ENCODE measurements at places on chromosomes 7 and 10.
A peak's percentile ranks its signal among the peaks of the same experiment; 100 is the strongest.

DNA sequence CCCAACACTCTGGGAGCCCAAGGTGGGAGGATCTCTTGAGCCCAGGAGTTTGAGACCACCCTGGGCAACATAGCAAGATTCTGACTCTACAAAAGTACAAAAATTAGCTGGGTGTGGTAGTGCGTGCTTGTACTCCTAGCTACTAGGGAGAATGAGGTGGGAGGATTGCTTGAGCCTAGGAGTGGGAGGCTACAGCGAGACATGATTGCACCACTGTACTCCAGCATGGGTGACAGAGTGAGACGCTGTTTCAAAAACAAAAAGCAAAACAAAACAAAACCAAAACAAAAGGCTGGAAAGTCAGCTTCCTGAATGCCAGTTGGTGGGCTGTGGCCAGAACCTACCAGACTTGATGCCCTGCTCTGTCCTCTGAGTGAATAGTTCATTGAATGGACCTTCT is 242.8 kb downstream of the PHTF2 start:
- H3K27me3 ChIP-seq = no peaks in the 10 kb centered on the region
- no peak for DNase-seq
- no peak overlapping the region for H3K4me3 ChIP-seq
- no peaks in the 10 kb centered on the region for H3K36me3 ChIP-seq
- no peak overlapping the region for H3K27ac ChIP-seq
- no peaks in the 10 kb centered on the region for H3K4me1 ChIP-seq

GRCh38 chr10:45373576-45374349 is at the start of gene ALOX5:
ALOX5 (plus strand) TSS chr10:45374216; CDS start chr10:45374280, 64 bp downstream.
- H3K36me3 ChIP-seq = no peaks in the 10 kb centered on the region
- H3K4me1 ChIP-seq = no peaks in the 10 kb centered on the region
- H3K27me3 ChIP-seq = peaks cover 38% of the 10 kb centered on the region
- H3K27ac ChIP-seq = peak within 1 kb of the TSS; percentile 72
- H3K4me3 ChIP-seq = peak within 1 kb of the TSS; percentile 60
- no peak for DNase-seq

GRCh38 chr7:45447296-45447695 is 126.9 kb upstream of the ADCY1 start:
- no peaks in the 10 kb centered on the region for H3K4me1 ChIP-seq
- H3K36me3 ChIP-seq = no peaks in the 10 kb centered on the region
- H3K27me3 ChIP-seq = no peaks in the 10 kb centered on the region
- DNase-seq = no peak
- H3K27ac ChIP-seq = no peak overlapping the region
- H3K4me3 ChIP-seq = no peak overlapping the region

DNA sequence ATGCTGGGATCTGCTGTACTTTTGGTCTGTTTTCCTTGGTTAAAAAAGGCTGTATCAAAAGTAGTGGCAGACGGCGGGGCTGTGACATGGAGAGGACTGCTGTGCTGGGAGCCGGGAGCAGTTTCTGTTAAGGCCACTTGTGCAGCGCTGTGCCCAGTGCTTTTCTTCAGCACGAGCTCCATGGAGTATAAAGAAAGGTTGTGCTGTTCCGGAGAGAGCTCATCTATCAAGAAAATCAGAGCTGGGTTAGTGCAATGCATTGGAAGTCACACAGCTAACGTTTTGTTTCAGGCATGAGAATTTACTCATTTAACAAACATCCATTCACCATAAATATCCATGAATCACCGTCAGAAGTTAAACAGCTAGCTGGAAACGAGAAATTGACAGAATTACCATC is 62.0 kb downstream of the KIAA1549 start:
- DNase-seq = no peak
- no peaks in the 10 kb centered on the region for H3K27me3 ChIP-seq
- peaks cover 28% of the 10 kb centered on the region for H3K36me3 ChIP-seq
- H3K4me1 ChIP-seq = no peaks in the 10 kb centered on the region
- no peak overlapping the region for H3K4me3 ChIP-seq

DNA sequence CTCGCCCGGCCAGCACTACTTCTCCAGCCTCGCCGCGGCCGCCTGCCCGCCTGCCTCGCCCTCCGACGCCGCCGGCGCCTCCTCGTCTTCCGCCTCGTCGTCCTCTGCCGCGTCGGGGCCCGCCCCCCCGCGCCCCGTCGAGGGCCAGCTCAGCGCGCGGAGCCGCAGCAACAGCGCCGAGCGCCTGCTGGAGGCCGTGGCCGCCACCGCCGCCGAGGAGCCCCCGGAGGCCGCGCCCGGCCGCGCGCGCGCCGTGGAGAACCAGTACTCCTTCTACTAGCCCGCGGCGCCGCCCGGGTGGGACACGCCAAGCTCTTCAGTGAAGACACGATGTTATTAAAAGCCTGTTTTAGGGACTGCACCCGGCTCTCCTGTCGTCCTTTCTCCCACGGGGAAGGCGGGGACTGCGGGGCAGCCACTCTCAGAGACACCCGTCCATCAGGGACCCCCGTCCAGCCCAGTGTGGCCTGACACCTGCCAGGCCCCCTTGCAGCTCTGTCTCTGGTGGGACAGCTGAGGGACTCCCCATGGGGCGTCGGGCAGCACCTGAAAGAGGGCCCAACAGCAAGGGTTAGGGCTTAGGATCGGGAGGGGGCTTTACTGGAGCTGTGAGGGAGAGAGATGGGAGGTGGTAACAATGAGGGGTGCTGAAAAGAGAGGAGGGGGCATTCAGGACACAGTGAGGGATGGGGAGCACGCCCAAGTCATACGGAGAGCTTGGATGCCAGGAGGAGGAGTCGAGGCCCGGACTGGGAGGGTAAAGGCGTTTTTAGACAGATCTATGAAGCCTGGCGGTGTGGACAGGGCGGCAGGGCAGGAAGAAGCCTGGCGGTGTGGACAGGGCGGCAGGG is 34.7 kb downstream of the SPDYE6 start:
- DNase-seq = no peak
- H3K36me3 ChIP-seq = no peaks in the 10 kb centered on the region
- H3K4me1 ChIP-seq = no peaks in the 10 kb centered on the region
- H3K27me3 ChIP-seq = no peaks in the 10 kb centered on the region
- no peak overlapping the region for H3K27ac ChIP-seq

GRCh38 chr7:114658216-114658615 is 243.6 kb downstream of the FOXP2 start:
- H3K36me3 ChIP-seq = no peaks in the 10 kb centered on the region
- no peak overlapping the region for H3K27ac ChIP-seq
- no peaks in the 10 kb centered on the region for H3K27me3 ChIP-seq
- DNase-seq = no peak
- no peaks in the 10 kb centered on the region for H3K4me1 ChIP-seq
- H3K4me3 ChIP-seq = no peak overlapping the region

DNA sequence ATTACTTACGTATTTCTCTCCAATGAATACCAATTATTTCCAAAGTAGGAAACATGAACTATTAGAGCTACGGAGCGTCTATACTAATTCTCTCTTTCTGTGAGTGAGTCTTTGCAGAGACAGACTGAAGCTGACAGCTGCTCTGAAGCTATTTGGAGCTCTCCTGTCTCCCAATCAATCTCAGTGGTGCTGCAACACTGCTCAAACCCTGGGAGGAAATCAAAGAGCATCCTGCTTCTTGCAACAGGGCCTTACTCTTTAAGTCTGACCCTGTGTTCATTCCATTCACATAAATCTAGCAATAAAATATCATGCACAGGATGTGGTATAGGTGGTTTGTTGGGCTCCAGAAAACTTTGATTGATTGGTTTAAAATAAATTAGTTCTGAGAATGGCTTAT is 685.7 kb upstream of the IGFBP3 start:
- no peak overlapping the region for H3K27ac ChIP-seq
- no peaks in the 10 kb centered on the region for H3K36me3 ChIP-seq
- no peaks in the 10 kb centered on the region for H3K4me1 ChIP-seq
- H3K4me3 ChIP-seq = no peak overlapping the region

DNA sequence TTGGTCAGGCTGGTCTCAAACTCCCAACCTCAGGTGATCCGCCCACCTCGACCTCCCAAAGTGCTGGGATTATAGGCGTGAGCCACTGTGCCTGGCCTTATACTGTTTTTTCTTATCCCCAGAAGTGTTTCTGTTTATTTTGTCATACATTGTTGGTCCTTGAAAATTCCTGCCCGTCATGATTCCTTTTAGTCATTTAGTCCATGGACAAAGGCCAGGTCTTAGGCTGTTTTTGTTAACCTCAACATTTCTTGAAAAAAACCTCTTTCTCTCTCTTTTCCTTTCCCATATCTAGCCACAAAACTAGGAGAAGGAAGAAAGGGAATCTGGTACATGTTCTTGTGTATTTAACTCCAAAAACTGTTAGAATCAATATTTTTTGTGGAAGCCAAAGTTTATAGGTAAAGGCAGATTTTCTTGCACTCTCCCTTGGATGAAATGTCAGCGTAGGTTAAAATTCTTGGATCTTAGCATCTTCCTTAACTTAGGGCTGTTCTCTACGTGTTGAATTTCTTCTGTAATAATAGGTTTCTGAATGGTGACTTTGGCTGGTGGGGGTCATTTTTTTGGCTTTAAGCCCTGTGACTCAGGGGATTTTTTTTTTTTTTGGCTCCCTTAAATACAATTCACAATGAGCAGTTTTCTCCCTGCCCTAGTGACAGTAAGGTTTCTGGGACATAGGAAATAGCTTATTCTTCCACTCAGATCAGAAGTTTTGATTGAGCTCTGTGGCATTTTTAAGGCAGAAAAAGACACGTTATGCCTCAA is 500.8 kb downstream of the AUTS2 start:
- no peaks in the 10 kb centered on the region for H3K4me1 ChIP-seq
- DNase-seq = no peak
- H3K4me3 ChIP-seq = no peak overlapping the region
- no peaks in the 10 kb centered on the region for H3K27me3 ChIP-seq

- H3K27me3 ChIP-seq = no peaks in the 10 kb centered on the region
- H3K27ac ChIP-seq = no peak overlapping the region
- H3K4me3 ChIP-seq = no peak overlapping the region
- no peak for DNase-seq
- no peaks in the 10 kb centered on the region for H3K4me1 ChIP-seq
Measured at GRCh38 chr10:97570789-97571471, 1.6 kb upstream of the ANKRD2 start.

GRCh38 chr7:155258226-155258560 is 39.5 kb upstream of the INSIG1 start:
- peak overlapping the region; percentile 89 for H3K27ac ChIP-seq
- H3K4me3 ChIP-seq = no peak overlapping the region
- no peaks in the 10 kb centered on the region for H3K27me3 ChIP-seq
- H3K4me1 ChIP-seq = no peaks in the 10 kb centered on the region

GRCh38 chr10:119700321-119700954 is 25.4 kb upstream of the INPP5F start:
- no peak for DNase-seq
- no peaks in the 10 kb centered on the region for H3K4me1 ChIP-seq
- H3K36me3 ChIP-seq = no peaks in the 10 kb centered on the region
- H3K27ac ChIP-seq = no peak overlapping the region
- H3K4me3 ChIP-seq = no peak overlapping the region

GRCh38 chr7:37927773-37928444 is 7.5 kb downstream of the EPDR1 start:
- no peaks in the 10 kb centered on the region for H3K36me3 ChIP-seq
- H3K27me3 ChIP-seq = no peaks in the 10 kb centered on the region
- no peak overlapping the region for H3K4me3 ChIP-seq
- no peak overlapping the region for H3K27ac ChIP-seq
- no peak for DNase-seq

- no peaks in the 10 kb centered on the region for H3K36me3 ChIP-seq
- no peaks in the 10 kb centered on the region for H3K27me3 ChIP-seq
- no peak for DNase-seq
- H3K4me1 ChIP-seq = peaks cover 6% of the 10 kb centered on the region
Measured at GRCh38 chr7:120864141-120864900, 6.4 kb upstream of the TSPAN12 start.

- H3K27ac ChIP-seq = no peak overlapping the region
- H3K4me1 ChIP-seq = no peaks in the 10 kb centered on the region
- no peaks in the 10 kb centered on the region for H3K36me3 ChIP-seq
Measured at GRCh38 chr7:78149787-78150186, 351.2 kb downstream of the PHTF2 start.

GRCh38 chr10:19077276-19077675 is 28.7 kb downstream of the MALRD1 start:
- H3K4me1 ChIP-seq = no peaks in the 10 kb centered on the region
- H3K36me3 ChIP-seq = no peaks in the 10 kb centered on the region
- no peaks in the 10 kb centered on the region for H3K27me3 ChIP-seq
- no peak overlapping the region for H3K4me3 ChIP-seq
- no peak overlapping the region for H3K27ac ChIP-seq
- DNase-seq = no peak

DNA sequence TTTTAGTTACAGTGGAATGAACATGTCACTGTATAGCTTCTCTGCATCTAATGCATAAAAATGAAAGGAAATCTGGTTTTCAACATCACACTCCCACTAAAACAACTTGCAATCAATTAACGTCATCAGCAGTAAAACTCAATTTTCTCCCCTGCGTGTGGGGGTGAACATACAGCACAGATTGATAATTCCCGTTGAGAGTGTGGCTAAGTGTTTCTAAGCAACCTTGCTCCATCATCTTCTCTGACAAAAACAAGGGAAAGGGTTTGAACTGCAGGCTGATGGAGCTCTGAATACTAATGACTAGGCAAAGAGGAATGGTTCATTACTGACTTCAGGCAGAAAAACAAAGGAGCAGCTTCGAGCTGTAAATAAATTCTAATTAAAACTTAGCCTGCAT is 238.3 kb downstream of the PARD3 start:
- H3K36me3 ChIP-seq = no peaks in the 10 kb centered on the region
- DNase-seq = no peak
- no peaks in the 10 kb centered on the region for H3K4me1 ChIP-seq
- no peak overlapping the region for H3K27ac ChIP-seq
- H3K4me3 ChIP-seq = no peak overlapping the region

GRCh38 chr10:58989486-58990039 is 186.9 kb upstream of the PHYHIPL start:
- H3K4me3 ChIP-seq = no peak overlapping the region
- no peak for DNase-seq
- no peaks in the 10 kb centered on the region for H3K27me3 ChIP-seq
- no peaks in the 10 kb centered on the region for H3K36me3 ChIP-seq
- no peak overlapping the region for H3K27ac ChIP-seq
- peaks cover 8% of the 10 kb centered on the region for H3K4me1 ChIP-seq

GRCh38 chr7:21939136-21939857 is 6.4 kb downstream of the CDCA7L start:
- H3K4me3 ChIP-seq = no peak overlapping the region
- no peaks in the 10 kb centered on the region for H3K36me3 ChIP-seq
- H3K27me3 ChIP-seq = no peaks in the 10 kb centered on the region
- H3K27ac ChIP-seq = no peak overlapping the region
- no peak for DNase-seq

- H3K27ac ChIP-seq = no peak overlapping the region
- peaks cover 20% of the 10 kb centered on the region for H3K4me1 ChIP-seq
- H3K27me3 ChIP-seq = no peaks in the 10 kb centered on the region
- no peak for DNase-seq
- H3K36me3 ChIP-seq = peaks cover 5% of the 10 kb centered on the region
Measured at GRCh38 chr10:73768881-73769280, 13.0 kb upstream of the CHCHD1 start.

All from tibial nerve (tissue), 4 donors.